ENCODE measurements at places on chromosomes 5 and 9.

DNA sequence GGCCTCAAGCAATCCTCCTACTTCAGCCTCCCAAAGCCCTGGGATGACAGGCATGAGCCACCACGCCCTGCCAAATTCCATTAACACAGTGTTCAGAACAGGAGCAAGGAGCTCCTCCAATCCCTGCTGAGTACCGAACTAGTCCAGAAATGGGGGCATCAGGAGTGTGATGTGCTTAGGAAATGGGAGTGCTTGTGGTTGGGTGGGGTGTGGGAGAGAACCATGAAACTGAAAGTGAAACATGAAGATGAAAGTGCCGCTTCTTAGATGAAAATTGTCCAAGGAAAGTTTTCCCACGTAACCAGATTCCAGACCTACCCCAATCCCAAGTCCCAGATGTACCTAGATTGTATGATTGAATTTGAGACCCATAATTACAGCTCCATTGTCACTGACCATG lies 16.7 kb upstream of the ZNF131 start:
- no peak for DNase-seq

DNA sequence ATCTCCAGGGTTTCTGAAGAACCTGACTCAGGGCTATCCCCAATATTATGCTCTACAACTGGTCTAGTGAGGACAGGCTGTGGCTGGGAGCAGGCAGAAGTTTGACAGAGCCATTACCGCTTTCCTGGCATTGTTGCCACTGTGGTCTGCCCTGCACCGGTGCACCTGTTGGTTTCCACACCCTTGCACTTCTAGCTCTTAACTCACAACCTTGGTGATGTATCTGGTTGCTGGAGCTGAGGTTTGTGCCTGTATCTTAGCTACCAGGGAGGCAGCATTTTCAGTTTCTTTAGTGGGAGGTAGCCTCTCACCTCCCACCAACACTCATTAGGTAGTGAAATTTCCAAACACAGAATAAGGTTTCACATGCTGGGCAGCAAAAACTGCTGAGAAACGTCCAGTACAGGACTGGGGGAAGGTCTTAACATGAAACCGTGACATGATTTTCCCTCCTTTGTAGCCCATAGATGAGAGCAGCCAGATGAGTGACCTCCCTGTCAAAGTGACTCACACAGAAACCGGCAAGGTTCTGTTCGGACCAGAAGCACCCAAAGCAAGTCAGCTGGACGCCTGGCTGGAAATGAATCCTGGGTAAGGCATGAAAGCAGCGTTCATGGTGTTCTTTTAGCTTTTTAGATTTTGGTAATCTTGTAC lies 57.7 kb downstream of the SMARCA2 start:
- DNase-seq = no peak

DNA sequence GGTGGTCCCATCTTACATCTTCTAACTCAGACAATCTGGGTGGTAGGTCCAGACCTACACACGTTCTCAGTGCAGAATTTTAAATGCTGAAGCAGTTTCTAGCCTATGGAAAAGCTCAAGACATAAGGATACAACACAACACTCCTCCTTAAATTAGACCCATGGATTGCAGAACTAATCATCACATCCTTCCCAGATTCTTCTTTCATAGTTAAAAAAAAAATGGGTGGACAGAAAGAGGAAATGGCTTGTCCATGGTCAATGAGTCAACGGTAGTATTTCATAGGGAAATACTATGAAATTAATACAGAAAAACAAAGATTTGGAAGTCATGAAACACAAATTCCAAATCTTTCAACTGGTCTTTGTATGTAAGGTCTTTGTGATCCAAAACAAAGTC lies 106.9 kb downstream of the PAPPA start:
- DNase-seq = no peak

- no peak for DNase-seq
Measured at GRCh38 chr5:177093082-177093712, 6.5 kb downstream of the FGFR4 start.

GRCh38 chr9:121295662-121296191 lies 27.8 kb downstream of the GSN start:
- DNase-seq = no peak

GRCh38 chr9:35552837-35553236 lies 52.2 kb upstream of the TESK1 start:
- DNase-seq = no peak

DNA sequence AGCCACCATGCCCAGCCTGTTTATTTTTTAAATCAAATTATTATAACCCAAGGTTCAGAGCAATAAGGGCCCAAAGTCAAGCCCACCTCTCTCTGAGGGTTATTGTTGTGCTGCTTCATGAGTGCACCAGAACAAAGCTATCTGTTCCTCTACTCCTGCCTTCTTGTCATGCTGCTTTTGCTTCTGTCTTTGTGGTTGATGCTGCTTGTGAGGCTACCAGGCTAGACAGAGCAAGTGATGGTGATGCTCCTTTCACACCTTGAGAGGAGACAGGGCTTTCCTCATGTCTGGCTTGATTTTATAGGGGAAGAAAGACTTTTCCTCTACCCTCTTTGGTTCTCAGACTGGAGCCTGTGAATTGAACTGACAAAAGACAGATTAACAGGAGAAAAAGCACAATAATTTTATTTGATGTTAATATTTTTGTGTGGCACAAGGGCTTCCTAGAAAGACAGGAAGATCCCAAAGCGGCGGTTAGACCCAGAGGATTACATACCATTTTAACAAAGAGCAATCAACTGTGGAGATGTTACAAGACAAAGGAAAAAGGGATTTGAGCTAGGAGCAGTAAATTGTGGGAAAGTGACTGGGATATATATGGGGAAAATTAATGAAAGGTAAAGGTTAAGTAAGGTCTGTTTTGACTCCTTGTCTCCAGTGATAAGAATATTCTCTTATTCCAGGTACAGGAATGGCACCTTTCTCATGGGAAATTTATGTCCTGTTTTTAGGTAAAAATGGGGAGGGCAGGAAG lies 4.4 kb upstream of the CD180 start:
- DNase-seq = no peak

Measured in NCI-H524 treated with DMSO at 0.1 percent for 48 hours (cell line).